Esophagus squamous epithelium (tissue), 5 donors: ENCODE measurements at places on chromosomes 13 and 19.

DNA sequence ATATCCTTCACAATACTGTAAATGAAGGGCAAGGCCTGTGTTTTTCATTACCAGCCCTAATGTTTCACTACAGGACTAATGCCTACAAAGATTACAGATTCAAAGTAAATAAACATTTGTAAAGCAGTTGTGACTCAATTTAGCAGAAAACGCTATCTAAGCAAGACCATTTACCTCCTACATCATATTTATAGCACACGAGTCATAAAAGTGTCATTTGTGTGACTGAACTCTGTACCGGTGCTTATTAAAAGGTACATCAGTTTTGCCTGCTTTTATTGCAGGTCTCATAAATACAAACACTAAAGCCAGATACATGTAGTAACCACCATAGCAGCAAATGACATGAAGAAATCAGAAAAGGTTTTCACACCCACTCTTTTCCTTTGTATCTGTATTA, 61.5 kb upstream of the SLC15A1 start:
- no peak for DNase-seq

- DNase-seq, result no peak
Observed at GRCh38 chr19:35223084-35223790, 5.3 kb downstream of the FAM187B start.

DNA sequence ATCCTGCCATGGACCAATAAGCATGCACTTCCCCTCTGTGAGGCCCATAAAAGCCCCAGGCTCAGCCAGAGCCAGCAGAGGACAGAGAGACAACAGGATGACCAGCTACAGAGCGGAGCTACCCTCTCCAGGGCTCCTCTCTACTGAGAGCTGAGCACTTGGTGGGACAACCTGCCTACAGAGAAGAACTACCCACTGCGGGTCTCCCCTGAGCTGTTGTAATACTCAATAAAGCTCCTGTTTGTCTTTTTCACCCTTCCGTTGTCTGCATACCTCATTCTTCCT, 7.5 kb upstream of the BAX start:
- no peak for DNase-seq

- no peak for DNase-seq
Observed at GRCh38 chr19:1853295-1854038, 5.2 kb upstream of the REXO1 start.

GRCh38 chr19:30314056-30314804, 58.0 kb upstream of the ZNF536 start:
- DNase-seq, result no peak

DNA sequence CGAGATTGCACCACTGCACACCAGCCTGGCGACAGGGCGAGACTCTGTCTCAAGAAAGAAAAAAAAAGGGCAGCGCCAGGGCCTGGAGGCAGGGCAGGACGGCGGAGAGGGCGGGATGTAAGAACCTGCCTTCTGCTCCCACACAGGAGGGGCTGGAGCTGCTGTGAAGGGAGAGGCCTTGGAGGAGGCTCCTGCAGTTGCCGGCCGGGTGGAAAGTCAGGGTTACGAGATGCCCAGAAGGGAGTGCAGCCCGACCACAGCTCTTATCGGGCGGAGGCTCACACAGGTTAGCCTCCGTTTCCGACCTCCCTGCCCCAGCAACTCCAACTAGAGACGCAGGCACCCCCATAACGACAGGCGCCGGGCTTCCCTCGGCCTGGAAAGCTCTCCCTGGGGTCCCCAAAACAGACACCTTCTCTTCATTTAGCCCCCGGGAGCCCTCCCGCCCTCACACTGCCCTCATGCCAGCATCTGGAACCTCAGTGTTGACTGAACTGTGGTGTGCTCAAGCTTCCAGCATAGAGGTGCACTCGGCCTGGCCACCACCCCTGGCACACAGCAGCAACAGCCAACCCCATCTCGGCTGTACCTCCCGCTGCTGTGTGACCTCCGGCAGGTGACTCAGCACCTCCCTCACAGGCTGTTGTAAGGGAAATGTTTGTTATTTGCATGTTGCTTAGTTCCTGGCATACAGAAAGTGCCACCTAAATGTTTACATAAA, 1.4 kb downstream of the PLPP2 start:
- DNase-seq, result no peak

- no peak for DNase-seq
Observed at GRCh38 chr19:53885036-53885435, 3.0 kb downstream of the PRKCG start.

- no peak for DNase-seq
Observed at GRCh38 chr13:26518451-26518959, 39.0 kb upstream of the WASF3 start.

DNA sequence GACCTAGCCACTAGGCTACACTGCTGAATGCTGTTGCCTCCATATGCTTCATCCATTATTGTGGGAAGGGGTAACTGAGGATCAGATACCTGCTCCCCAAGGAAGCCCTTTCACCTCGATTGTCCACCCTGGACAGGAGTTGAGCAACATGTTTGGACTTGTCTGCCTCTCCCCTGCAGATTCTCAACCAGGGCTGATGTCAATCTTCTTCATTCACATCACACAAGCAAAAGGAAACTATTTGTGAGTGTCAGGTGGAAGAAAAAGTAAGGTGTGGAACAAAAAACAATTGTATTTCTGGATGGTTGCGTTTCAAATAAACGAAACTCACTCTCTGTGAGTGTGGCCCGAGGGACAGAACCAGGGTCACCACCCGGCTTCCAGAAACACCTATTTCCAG, 29.5 kb upstream of the MUC16 start:
- no peak for DNase-seq

- DNase-seq, result no peak
Observed at GRCh38 chr13:24652359-24652758, 27.8 kb upstream of the ATP12A start.

DNA sequence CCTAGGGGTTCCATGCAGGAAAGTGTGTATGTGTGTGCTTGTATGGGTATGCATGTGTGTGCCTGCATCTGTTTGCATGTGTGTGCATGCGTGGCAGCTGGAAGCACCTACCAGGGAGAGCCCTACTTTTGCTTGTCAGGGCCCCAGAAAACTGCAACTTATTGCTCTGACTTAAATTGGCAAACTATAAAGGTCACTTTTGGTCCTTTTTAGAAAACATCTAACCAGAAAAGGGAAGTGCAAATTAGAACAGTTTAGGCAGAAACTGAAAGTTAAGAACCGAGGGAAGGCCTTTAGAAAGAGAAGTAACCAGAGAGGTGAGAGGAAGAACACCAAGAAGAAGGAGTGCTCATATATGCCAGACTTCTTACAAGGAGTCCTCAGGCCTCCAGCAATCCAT, 32.5 kb downstream of the DLEU7 start:
- DNase-seq, result no peak

DNA sequence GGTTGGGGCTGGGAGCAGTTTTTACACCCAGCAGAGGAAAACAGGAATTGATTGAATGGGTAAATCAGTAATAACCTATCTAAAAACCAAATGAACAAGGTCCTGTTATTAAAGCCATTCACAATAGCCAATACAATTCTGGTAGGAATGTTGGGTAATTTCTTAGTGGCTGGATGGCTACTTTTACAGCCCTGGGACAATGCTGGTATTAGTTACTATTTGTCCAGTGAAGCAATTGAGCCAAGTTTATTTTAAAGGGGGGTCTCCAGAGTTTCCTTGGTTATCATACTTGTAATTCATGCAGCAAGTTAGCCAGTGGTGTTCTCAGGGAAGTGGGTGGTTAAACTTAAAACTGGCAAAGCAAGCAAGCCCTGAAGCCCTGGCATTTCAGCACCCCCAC, 92.3 kb upstream of the STARD13 start:
- DNase-seq, result no peak

- DNase-seq, result no peak
Observed at GRCh38 chr13:40580566-40581276, 85.7 kb downstream of the FOXO1 start.

DNA sequence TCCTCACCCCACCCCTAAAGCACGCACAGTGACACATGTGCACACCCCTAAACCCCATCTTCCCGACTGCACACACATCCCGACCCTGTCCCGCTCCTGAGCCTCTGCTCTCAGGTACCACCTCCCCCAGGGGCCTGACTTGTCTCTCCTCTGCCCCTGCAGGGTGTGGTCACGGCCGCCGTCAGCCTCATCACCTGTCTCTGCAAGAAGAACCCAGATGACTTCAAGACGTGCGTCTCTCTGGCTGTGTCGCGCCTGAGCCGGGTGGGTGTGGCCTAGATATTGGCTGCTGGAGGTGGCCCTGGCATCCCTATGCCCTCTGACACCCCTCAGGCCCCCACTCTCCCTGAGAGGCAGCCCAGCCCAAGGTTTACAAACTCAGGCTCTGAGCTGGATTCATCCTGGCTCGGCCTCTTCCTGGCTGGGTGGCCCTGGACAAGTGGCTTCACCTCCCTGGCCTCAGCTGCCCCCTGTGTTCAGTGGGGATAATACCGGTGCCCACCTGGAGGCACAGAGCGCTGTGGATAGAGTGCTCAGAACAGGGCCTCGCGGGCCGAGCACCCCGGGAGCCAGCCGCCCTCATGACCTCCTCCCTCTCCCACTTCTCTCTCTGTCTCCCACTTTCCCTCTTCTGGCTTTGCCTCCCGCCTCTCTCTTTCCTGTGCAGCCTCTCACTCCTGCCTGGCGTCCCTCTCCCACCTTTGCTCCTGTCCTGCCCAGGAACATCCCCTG, 20.1 kb downstream of the FUZ start:
- no peak for DNase-seq

DNA sequence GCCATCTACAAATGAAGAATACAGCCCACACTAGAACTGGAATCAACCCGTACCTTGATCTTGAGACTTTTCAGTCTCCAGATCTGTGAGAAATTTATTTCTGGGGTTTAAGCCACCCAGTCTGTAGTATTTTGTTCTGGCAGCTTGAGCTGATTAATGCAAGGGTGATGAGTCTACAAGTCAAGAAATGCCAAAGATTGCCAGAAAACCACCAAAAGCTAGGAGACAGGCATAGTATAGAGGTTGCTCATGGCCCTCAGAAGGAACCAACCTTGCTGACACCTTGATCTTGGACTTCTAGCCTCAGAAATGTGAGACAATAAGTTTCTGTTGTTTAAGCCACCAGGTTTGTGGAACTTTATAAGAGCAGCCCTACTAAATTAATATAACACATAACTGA, 428.2 kb upstream of the KLF12 start:
- DNase-seq, result no peak
